HTR-8/SVneo (cell line): ENCODE measurements at places on chromosomes 1 and 21.

DNA sequence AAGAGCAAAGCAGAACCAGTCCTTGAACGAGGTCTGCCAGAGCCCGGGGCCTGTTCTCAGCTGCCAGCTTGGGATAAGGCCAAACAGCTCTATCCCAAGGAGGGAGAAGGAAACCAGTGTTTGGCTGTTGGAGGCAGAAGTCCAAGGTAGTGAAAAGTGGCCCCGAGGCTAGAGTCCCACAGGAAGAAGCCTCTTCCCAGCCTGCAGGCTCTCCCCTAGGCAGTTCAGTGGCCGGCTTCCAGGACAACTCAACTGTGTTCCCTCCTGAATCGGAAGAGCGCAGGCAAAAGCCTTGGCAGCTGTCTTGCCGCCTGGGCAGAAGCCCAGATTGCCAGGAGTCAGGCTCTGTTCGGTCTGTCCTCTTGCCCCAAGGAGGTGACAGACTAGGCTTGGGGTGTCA lies 19.3 kb downstream of the QSOX1 start:
- DNase-seq: no peak

DNA sequence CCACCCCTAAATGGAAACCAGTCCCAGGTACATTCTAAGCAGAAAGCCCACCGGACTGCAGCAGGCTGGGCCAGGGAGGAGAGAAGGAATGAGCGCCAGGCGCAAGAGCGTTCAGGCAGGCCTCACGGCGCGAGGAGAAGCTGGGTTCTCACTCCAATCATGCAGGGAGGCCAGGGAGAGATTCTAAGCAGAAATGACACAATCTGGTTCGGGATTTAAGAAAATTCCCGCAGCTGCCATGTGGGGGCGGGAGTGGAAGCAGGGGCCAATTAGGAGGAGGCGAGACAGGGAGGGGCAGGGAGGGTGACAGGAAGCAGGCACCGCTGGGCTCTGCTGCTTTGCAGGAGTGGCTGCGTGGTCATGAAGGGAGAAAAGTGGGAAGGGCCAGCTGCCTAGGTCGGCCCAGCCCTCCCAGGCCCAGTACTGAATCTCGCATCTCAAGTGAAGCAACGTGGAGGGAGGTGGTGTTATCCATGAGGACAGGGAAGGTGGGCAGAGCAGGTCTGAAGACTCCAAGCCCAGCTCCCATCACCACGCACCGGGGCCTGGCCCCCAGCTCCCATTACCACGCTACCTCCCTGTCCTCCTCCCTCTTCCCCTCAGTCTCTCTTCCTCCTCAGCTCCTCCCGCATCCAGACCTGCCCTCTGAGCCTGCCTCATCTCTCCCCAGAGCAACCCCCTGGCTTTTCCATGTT lies 11.8 kb downstream of the NPHP4 start:
- no peak for DNase-seq

DNA sequence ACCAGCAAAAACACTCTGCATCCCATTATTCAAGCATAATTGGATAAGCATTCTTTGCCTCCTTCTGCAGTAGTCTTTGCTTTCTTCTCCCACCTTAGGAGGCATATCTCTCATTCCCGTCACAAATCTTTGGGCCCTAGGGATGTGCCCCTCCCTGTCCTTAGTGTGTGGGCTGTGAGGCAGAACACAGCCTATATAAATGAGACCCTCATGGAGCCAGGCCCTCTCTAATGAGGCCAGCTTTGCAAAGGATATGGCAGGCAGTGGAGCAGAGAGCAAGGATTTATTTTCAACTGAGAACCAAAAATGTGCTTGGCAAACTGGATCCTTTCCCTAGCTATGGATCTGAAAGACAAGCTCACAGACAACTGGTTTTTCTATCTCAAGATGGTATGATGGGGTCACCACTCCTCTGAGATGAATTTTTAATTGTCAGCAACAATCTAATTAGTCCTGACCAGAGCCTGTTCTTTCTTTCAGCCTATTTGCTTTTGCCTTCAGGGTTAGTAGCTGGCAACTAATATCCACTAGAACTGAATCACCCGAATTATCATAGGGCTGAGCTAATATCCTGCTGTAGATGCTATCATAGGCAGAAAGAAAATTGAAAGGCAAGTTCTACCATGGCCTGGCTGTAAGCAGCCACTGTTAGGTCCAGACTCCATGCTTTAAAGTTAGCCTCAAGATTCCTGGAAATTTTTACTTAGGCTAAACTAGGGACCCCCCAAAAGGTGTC lies 134.2 kb downstream of the SYT2 start:
- no peak for DNase-seq

DNA sequence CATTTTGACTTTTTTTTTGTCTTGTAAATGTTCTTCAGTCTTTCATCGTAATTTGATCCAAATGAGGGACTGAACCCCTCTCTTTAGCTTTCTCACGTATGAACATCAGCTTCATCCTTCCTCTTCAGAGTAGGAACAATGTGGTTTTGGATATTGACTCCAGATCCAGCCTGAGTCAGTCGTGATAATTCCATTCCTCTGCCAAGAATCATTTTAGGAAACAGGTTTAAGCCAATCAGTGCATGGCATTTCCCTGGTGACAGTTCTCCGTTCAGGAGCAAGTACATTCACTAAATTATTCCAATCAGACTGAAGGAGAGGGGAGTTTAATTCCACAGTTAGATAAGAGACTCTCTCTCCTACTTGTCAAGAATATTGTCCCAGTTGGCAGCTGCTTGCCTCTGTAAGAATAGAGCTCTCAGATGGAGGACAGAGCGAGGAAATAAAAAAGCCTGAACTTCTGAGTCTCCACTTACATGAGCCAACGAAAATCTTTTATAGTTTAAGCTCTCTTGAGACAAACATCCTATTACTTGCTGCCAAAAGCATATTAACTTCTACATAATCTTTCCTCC lies 18.6 kb downstream of the RHOU start:
- DNase-seq: no peak

GRCh38 chr1:66890621-66891020 lies 34.0 kb downstream of the DNAI4 start:
- DNase-seq: no peak

GRCh38 chr21:33668180-33668579 lies 25.9 kb downstream of the ITSN1 start:
- peak; percentile 35 for DNase-seq

GRCh38 chr1:224357626-224358124 lies 996 bp downstream of the CNIH4 start:
- DNase-seq: peak; percentile 15

GRCh38 chr1:1591452-1591851 lies 8.5 kb downstream of the FNDC10 start:
- DNase-seq: no peak

DNA sequence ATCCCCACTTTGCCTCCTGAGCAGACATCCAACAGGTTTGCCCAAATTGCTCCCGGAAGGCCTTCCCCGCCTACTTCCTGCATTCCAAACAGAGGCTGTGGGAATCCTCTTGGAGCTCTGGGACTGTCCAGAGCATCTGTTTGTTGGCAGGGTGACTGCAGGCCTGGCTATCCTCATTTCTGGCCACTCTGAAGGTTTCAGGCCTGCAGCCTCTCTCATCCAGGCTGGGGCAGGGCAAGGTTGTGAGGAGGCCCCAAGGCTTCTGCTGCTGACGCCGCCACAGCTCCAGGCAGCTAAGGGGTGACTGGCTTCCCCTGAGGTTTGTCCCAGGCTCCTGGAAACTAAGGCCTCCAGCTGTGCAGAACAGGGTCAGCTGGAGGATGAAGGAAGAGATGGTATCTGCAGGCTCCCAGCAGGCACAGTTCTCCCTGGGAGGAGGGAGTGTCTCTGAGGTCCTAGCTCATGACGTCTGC lies 11.3 kb downstream of the CDK18 start:
- DNase-seq: no peak

- DNase-seq: no peak
Observed at GRCh38 chr1:15168479-15168878, 14.9 kb downstream of the TMEM51 start.

GRCh38 chr1:247530785-247531184 lies 5.5 kb downstream of the OR2C3 start:
- DNase-seq: no peak

DNA sequence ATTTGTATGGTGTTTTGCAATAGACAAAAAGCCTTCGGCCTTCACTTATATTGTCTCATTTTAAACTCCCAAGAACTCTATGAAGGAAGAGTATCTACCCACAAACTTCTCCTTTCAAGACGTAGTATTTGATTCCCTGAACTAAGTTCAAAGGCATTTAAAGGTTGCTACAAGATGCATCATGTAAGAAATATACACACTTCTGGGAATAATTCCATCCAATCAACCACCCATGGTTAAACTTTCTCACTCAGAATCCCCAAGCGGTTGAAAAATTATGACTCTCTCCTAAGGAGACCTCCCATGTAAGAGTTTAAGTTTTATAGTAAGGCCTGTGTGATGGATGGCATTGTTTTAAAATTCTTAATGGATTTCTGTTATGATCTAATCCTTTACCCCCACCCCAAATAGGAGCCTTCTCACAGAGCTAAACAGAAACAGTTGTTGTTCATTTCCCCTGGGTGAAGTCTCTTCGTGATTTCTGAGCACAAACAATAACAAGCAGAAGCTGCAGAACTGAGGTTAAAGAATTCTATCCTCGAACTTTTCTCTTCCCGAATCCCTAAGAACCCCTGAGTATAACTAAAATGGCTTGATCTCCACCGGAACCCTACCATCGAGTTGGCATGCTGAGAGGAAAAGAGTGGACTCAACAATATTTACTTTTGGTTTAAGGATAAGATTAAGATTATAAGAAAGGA lies 185.0 kb downstream of the TGFBR3 start:
- no peak for DNase-seq

DNA sequence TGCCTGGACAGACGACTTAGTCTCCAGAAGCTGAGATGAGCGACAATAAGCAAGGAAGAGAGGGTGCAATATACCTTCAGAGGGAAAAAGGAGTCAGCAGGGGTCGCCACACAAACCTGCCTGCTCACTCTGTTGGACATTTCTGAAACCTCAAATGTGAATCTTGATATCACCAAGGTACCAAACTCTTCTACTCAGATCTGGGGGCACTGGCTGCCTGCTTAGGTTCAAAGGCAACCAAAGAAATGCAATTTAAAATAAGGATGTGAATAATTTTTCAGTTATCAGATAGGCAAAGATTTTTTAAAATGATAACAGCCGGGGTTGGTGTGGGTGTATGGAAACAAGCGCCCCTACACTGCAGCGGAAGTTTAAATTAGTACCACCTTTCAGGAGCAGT lies 164.2 kb downstream of the HIVEP3 start:
- DNase-seq: no peak

- no peak for DNase-seq
Observed at GRCh38 chr1:193068013-193068412, 8.6 kb downstream of the RO60 start.

- DNase-seq: no peak
Observed at GRCh38 chr1:213820362-213821149, 167.2 kb upstream of the PROX1 start.

GRCh38 chr21:41490330-41490729 lies 17.6 kb downstream of the TMPRSS2 start:
- no peak for DNase-seq

DNA sequence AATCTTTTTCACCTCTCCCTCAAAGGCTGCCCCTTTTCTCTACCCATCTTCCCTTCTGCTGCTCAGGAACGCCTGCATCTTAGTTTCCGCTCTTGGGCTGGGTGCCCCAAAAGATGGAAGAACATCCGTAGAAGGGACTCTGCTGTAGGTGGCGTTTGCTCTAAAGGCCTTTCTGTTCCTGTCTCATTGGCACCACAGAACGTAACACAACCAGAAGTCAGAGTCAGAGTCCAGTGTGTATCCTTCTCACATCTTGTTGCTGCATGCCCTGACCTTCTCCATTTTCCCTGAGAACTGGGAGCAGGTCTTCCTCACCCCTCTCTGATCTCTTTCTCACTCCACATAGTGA lies 103.3 kb downstream of the RNF220 start:
- DNase-seq: no peak

GRCh38 chr1:114082867-114083585 lies 70.6 kb downstream of the SYT6 start:
- no peak for DNase-seq

DNA sequence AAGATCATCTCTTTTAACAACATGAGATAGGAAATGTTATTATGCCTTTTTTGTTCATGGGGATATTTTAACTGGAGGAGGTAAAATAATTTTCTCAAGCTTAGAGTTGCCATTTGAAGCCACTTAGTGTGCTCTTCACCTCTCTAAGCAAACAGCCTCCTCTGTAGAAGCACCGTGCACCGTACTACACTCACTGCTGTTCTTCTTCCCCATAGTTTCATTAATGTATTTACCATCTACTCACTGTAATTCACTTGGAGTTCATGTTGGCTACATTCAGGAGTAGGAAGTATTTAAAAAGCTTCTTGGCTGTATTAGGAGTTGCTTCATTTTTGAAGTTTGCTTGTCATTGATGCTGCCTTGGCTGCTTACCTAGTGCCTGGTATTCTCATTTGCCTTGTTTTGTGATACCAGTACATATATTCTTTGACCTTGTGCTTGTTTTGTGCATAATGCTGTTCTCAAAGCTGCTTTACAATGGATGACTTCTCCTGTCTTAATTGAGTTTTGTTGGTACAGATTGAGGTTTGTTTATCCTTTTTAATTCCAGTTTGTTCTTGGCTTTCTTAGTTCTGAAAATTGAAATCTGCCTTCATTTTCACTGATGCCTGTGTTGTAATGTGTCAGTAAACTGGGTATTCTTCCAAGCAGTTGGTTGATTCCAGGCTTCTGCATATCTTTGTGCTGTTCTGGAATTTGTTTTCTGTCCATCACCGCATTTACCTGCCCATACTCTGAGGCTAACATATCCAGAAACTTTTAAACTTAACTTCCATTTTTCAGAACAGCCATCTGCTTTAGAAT lies 240.4 kb downstream of the HMCN1 start:
- no peak for DNase-seq

GRCh38 chr1:200629876-200630514 lies 9.4 kb upstream of the KIF14 start:
- DNase-seq: no peak

- no peak for DNase-seq
Observed at GRCh38 chr1:207405814-207406213, 48.3 kb upstream of the CR2 start.

DNA sequence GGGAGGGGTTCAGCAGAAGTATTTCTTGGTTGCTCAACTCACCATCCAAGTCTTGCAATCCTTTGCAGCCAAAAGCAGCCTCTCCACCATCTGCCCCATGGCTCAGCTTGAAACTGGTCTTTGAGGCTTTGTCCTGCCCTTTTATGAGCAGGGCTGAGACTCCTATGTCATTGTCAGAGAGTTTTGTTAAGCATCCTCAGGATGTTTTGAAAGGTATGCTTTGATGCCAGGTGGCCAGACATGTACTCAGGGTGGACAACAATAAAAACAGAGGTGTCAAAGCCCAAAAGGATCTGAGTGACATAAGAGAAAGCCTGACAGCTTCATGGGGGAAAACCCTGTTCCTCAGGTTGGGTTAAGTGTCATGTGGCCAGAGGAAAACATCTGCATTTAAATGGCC lies 310.5 kb downstream of the PRDM2 start:
- DNase-seq: no peak

- DNase-seq: no peak
Observed at GRCh38 chr21:10425856-10426255, 95.5 kb upstream of the TPTE start.

- no peak for DNase-seq
Observed at GRCh38 chr21:45385549-45386050, 19.4 kb upstream of the COL18A1 start.
